Heart left ventricle (tissue), 16 donors: ENCODE measurements at places on chromosomes 2 and 18. TPM values are rescaled to one million over a fixed set of nuclear protein-coding genes. Genes with fewer than 3 reads are reported as not detected.
A peak's percentile ranks its signal among the peaks of the same experiment; 100 is the strongest.

GRCh38 chr2:144343145-144343544 lies 176.8 kb downstream of the ZEB2 start:
- DNase-seq = no peak

DNA sequence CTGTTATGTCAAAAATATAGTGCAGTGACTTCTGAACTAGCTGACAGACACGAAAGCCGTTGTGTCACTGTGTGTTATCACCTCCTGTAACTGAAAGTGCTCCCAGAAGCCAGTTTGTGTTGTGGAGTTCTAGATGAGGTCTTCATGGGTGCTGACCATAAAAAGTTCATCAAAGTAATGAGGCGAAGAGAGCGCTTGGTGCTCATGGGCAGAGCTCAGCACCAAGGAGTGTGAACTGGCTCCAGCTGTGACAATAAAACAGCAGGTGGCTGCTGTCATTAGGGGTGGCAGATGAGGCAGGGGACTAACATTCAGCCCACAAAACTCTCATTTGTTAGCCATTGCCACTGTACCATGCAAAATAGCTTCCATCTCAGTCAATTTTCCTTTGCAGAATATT lies 151.1 kb downstream of the ZNF407 start:
- no peak for DNase-seq

DNA sequence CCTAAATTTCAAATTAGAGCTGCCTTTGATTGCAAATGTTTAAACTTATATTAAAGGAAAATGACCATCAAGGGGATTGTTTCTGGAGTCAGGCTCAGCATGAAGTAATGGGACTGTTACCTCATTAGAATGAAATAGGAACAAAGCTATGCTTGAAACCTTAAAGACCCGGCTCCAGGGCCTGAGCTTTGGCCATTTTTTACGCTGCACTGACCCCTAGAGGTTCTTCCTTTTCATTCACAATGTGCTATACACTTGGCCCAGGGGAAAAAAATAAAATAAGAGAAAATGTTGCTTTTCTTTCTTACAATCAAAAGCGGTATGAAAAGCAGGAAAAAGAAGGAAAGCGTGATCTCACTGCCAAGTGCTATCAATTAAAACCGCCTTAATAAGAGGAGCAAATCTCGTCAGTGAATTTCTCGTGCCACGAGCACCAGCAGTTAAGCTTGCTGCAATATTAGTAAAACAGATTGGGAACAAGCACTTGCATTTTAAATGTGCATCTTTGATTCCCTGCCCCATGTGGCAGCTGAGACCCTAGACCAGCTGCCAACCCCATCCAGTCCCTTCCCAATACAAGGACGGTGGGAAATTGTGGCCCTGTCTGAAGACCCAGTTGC lies 96.6 kb downstream of the MBD2 start:
- DNase-seq = no peak

GRCh38 chr2:233326500-233326899 lies 18.9 kb downstream of the SAG start:
- DNase-seq = no peak

DNA sequence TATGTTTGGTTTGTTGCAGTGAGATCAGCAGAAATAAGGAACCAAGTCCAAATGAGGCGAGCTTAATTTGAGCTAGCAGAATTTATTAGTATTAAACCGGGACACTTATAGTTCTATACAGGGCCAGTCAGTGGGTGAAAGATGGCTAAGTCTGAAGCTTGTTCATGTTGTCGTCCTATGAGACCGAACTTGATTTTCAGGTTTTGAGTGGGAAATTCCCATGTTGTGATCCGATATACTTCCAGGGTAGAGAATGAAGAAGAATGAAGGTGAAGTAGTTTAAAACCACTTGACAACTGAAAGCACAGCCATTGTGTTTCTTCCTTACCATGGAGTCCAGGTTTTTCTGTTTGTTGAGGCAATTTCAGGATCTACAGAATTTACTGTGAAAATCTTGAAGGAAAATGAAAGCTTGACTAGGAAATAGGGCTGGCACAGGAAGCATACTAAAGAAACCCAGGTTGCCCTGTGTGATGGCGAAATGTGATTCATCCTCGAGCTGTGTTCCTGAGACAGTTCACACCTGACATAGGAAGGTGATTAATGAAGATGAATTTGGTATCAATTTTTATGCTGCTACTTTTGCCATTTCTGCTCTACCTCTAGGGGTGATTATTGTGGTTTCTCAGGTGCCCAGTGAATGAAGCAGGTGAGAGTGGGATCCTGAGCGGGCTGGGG lies 37.6 kb upstream of the MGAT5 start:
- no peak for DNase-seq

DNA sequence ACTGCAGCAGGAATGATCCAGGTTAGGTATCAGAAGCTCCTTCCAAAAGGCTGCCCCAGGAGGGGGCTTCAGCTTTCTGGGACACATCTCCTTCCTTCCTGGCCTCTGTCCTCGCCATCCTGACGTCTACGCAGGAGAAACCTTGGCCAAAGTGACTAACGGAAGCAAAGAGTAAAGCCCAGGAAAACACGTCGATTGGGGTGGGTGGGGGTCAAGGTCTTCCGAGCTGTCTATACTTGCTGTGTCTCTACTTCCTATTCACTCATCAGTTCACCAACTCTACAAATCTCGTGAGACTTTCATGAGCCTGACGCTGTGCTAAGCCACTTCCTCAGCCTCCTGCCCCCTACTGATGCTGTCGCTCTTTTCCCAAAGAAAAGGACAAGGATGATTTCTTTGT lies 212.6 kb downstream of the TNS1 start:
- DNase-seq = no peak

- DNase-seq = no peak
Observed at GRCh38 chr2:78261454-78261853, 739.3 kb upstream of the LRRTM4 start.

- DNase-seq = no peak
Observed at GRCh38 chr18:8314124-8314523, 295.1 kb upstream of the RAB12 start.

GRCh38 chr2:141767691-141768090 lies 363.1 kb downstream of the LRP1B start:
- no peak for DNase-seq

GRCh38 chr2:20411361-20411894 lies 35.4 kb upstream of the RHOB start:
- DNase-seq = peak; percentile 86

- no peak for DNase-seq
Observed at GRCh38 chr2:38509314-38509946, 93.3 kb downstream of the HNRNPLL start.

- DNase-seq = no peak
Observed at GRCh38 chr2:128493880-128494279, 175.2 kb upstream of the HS6ST1 start.

GRCh38 chr2:9617749-9618148 lies 13.0 kb downstream of the YWHAQ start:
- no peak for DNase-seq

GRCh38 chr2:174694196-174694878 lies 69.9 kb downstream of the CHRNA1 start:
- DNase-seq = no peak

GRCh38 chr2:18559531-18560030 lies 872 bp downstream of the RDH14 start:
- no peak for DNase-seq

DNA sequence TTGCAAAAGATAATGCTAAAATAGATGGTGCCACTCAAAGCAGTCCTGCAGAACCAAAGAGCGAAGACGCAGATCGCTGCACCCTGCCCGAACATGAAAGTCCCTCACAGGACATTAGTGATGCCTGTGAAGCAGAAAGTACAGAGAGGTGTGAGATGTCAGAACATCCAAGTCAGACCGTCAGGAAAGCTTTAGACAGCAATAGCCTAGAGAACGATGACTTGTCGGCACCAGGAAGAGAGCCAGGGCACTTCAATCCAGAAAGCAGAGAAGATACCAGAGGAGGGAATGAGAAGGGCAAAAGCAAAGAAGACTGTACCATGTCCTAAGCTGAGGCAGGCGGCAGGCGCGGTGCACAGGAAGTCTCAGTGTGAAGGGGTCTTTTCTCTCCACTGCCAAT lies 34.8 kb upstream of the RBM44 start:
- no peak for DNase-seq

- no peak for DNase-seq
Observed at GRCh38 chr2:30691948-30692828, 115.1 kb downstream of the CAPN13 start.

- no peak for DNase-seq
Observed at GRCh38 chr2:4635289-4635688, 931.9 kb downstream of the DCDC2C start.

DNA sequence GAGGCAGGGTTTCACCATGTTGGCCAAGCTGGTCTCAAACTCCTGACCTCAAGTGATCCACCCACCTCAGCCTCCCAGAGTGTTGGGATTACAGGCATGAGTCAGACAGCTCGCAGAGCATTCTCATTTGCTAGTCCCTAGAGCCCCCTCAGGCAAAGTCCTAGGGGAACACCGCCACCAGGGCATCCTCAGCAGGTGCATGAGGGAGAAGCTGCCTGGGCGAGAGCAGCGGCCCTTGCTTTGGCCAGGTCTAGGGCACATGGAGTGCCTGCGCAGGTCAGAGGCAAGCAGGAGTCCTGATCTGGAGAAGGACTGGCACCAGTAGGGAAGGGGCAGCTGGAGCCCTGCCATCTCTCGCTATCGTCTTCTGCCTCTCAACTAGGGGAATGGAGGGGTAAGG lies 32.4 kb downstream of the NGEF start:
- no peak for DNase-seq

DNA sequence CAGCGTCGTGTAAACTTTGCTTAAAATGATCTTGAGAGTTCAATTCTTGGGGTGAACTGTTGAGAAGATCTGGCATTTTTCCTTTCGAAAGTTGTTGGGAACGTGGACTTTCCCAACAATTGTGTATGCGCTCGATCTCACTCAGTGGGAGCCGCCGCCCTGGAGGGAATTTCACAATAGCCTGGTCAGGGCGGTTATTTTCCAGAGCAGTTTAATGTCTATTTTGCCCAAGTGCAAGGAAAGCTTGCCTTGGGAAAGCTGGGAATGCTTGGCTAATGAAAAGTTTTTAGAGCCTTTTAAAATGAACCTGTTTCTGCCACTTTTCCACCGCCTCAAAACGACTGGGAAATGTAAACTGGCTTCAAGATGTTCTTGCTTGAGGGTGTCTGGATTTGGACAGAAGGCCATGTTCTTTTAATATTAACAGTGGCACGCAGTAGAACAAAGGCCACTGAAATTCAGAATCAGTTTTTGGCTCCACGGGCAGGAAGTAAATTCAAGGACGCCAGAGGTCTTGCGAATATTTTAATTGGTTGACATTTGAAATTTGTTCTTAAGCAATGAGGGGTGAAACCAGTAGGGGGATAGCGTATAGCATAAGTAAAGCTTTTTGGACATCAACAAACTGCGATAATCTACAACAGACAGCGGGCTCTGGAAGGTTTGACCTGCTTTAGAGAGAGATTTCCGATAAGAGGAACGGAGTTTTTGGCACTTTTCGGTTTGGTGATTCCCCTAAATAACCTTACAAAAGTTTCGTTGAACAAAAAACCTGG lies 1.2 kb downstream of the CFLAR start:
- peak; percentile 71 for DNase-seq

GRCh38 chr18:45826084-45826483 lies 609 bp downstream of the SIGLEC15 start:
- DNase-seq = no peak

- no peak for DNase-seq
Observed at GRCh38 chr2:203376173-203376572, 48.0 kb downstream of the ABI2 start.

DNA sequence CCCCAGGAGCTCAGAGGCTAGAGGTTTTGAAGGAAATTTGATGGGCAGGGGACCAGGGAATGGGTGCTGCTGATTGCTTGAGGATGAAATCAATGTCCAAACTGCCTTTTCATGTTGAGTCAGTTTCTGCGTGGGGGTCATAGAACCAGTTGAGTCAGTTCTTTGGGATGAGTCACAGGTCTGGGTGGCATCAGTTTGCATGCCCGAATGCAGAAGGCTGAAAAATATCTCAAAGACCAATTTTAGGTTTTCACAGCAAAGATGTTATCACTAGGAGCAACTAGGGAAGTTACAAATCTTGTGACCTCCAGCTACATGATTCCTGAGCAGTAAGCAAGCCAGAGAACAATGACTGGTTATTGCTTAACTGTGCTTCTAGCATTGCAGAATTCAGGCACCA lies 1135.1 kb upstream of the CRIM1 start:
- DNase-seq = no peak

DNA sequence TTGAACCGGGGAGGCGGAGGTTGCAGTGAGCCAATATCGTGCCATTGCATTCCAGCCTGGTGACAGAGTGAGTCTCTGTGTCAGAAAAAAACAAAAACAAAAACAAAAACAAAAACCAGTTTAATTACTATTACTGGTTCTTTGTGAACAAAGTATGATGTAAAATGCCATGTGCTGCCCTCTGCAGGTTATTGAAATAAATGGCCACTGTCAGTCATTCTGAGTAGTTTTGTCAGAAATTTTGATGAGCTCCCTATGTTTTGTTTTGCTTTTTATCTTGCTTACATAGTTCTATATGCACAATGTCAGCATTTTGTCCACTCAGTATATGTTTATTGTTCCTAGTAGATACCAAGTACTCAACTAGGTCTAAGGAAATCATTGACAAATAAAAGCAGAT lies 423.6 kb upstream of the CHST9 start:
- DNase-seq = no peak

GRCh38 chr2:121722479-121722878 lies 14.2 kb downstream of the NIFK start:
- DNase-seq = no peak

DNA sequence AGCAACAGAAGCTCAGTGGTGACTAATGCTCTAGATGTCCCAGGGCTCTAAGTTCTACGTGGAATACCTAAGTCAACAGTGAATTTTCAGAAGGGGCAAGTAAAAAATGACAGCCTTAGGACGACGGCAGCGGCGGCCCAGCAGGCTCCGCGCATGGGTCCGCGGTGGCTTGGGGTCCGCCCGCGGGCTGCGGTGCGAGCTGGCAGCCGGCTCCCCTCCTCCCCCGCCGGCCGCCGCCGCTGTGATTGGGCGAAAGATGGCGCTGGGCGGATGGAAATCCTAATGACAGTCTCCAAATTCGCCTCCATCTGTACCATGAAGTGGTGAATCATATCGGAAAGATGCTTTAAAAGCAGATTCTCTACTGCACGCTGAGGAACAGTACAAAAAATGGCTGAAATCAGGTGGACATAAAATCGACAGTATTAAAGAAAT lies 74.7 kb downstream of the HNRNPLL start:
- DNase-seq = peak; percentile 75

DNA sequence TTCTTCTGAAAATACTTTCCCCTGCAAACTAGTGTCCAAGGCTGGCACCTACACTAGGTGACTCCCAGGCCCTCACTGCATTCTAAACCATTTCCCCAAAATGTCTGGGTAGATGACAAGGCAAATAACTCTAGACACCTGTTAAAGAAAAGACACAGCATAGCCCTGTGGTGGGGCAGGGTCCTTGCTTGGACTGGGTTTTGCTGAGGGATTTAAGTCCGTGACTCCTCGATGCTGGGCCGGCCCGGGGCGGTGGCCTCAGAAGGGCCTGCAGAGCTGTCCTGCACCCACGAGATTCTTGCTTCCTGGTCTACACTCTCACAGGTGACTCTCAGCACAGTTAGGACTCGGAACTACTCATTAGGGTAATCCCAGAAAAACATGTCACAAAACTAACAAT lies 55.2 kb downstream of the MBP start:
- DNase-seq = no peak

GALNT3 gene
- total RNA-seq = 0.10 TPM

GTF3C2 gene
- 42.6 TPM for total RNA-seq

ONECUT2 gene
- total RNA-seq = 0.05 TPM

NLRC4 gene
- 0.19 TPM for total RNA-seq

APLF gene
- total RNA-seq = 5.4 TPM

PDE11A gene
- 0.44 TPM for total RNA-seq

CYS1 gene
- total RNA-seq = 7.8 TPM
